ENCODE measurements at places on chromosomes 5 and 9.

DNA sequence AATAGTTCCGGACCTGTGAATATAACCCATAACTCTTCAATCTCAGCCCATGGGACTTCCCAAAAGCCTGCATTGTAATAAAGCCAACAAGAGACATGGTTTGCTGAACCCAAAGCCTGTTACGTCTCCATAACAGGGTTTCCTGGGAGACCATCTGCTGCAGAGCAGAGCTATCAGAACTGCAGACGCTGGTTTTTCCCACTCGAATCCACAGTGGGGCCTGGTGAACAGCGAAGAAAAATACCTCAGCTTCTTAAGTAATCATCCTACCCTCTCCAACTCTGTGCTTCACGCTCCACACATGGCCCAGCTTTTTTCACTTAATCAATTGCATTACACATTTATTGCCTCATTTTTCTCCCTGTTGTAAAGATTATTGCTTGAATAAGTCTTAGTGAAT lies 409.5 kb upstream of the GRIA1 start:
- no peak for DNase-seq

DNA sequence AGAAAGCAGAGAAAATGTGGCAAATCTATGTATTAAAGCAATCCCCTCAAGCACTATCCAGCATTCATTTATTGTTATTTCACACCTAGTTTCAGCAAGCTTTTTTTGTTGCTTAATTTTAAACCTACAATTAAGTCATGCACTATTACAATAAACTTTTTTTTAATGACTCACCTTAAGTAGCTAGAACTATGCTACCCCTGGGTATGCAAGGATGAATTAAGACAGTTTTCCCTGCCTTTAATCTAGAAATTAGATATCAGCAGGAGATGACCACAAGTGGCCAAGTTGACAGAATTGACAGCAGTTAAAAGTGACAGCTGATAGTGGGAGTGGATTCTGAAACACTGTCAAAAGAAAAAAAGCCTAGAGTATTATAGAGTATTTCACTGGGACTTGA lies 20.0 kb downstream of the ITGA1 start:
- DNase-seq = no peak

GRCh38 chr5:137191179-137191578 lies 307.9 kb downstream of the SPOCK1 start:
- DNase-seq = no peak

DNA sequence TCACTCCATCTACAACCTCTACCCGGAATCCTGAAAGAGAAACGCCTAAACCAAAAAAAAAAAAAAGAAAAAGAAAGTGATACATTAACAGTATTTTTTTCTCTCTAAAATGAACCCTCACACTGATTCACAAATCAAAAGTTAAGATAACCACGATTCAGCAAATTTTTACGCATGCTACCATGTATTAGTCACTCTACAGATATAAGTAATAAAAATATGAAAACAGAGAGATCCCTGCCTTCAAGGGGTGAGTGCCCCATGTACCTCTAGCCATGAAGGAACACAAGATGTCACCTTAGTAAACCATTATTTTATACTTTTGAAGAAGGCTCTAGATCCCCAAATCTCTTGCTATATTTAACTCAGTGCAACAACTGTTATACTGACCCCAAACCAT lies 33.4 kb downstream of the CEMIP2 start:
- DNase-seq = no peak

DNA sequence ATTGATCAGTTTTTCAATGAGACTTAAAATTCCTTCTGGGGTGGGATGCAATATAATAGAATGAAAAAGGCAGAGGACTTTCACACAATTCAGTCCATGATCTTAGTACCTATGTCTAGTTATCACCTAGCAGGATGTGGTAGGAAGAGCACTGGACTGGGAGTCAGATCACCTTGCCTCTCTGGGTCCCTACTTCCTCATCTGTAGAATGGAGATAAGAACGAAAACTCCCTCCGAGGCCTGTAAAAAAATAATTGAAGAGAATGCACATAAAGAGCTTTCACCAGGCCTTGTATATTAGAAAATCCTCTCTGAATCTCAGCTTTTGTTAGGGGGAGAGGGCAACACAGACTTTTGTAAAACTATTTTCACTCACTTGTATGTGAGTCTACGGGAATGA lies 681 bp upstream of the TMEFF1 start:
- no peak for DNase-seq

DNA sequence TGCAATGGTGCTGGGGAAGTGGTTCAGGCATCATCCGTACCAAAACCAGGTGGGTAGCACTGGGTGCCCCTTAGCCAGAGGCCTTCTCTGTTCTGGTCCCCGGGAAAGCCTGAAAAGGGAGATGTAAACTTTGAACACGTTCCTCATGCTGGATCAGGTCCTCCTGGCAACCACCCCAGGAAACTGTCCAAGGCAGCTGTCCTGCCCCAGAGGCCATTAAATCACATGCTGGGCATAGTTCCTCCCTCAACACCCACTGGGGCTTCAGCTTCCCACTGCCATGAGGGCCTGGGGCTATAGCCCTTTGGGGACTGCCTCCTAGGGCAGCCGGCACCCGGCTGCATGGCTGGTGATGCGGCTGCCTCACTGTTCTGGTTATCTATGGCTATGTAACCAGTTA lies 228.9 kb upstream of the MVB12B start:
- no peak for DNase-seq

DNA sequence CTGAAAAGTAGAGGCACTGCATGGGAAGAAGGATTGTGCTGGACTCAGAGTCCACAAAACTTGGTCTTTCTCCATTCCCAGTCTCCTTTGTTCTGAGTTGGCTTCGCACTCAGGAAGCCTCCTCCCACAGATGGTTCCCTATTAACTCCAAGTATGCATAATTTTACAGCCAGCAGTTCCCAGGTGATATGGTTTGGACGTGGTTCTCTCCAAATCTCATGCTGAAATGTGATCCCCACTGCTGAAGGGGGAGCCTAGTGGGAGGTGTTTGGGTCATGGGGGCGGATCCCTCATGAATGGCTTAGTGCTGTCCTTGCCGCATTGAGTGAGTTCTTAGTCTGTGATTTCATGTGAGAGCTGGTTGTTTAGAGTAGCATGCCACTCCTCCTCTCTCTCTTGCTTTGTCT lies 86.6 kb downstream of the FEM1C start:
- DNase-seq = no peak

GRCh38 chr5:6576861-6577501 lies 55.9 kb downstream of the NSUN2 start:
- DNase-seq = no peak

GRCh38 chr5:40277161-40277906 lies 402.4 kb upstream of the PTGER4 start:
- no peak for DNase-seq

GRCh38 chr9:136051453-136051836 lies 43.6 kb downstream of the NACC2 start:
- no peak for DNase-seq

DNA sequence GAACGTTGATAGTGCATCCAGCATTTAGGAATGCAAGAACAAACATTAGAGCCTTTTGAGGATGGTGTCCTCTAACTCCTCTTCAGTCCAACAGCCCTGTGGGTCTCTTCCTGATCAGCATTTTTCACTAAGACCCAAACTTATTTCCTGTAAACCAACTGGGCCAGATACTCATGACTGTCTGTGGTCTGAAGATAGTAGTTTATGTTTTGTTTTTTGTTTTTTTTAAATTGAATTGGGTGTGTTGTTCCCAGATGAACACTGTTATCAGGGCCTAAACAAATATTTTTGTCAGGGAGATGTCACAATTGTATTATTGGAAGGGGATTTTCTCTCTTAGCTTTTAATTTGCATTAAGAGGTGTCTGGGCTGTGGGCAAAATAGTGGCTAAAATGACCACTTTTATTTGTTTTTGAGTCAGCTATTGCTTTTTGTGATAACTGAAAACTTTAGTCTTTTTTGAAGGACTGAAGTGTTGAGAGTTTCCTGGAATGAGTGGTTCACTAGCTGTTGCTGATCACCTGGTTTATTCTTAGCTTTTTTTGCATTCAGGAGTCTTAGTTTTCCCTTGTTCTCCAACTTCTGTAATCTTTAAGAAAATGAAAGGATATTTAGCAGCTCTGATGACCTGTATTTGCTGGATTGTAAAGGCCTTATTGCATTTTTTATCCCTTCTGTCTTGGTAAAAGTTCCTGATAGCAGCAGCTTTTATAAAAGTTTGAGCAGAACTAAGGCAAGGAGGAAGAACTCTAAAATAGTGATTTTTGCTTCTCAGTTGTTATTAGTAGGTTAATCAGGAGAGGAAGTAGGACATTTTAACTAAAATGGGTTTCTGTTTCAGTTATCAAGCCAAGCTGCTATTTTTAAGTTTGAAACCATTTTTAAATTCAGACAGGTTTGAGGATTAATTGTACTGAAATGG lies 5.5 kb downstream of the MAN2A1 start:
- DNase-seq = peak; percentile 33

DNA sequence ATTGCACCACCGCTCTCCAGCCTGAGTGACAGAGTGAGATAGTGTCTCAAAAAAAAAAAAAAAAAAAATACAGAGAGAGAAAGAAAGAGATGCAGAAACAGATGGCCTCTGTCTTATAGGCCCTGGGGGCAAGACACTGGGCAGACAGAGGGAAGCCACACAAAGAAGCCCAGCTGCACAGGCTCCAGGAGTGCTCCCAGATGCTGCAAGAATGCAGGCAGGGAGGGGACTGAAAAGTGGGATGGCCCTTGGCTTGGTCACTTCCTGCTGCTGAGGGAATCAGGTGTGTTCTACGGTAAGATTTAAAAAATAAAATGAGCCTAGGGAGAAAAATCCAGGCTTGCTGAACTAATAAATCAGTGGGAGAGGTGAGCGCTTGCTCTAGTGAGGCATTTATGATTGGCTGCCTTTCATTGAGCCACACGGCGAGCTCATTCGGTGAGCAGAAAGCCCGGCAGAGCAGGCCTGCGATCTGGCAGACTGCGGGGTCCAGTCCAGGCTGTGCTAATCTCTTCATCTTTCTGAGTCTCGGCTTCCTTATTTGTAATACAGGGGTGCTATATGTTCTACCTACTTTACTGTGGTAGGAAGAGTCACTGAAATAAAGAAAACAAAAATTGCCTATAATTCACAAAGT lies 80.6 kb downstream of the RAD23B start:
- DNase-seq = no peak

DNA sequence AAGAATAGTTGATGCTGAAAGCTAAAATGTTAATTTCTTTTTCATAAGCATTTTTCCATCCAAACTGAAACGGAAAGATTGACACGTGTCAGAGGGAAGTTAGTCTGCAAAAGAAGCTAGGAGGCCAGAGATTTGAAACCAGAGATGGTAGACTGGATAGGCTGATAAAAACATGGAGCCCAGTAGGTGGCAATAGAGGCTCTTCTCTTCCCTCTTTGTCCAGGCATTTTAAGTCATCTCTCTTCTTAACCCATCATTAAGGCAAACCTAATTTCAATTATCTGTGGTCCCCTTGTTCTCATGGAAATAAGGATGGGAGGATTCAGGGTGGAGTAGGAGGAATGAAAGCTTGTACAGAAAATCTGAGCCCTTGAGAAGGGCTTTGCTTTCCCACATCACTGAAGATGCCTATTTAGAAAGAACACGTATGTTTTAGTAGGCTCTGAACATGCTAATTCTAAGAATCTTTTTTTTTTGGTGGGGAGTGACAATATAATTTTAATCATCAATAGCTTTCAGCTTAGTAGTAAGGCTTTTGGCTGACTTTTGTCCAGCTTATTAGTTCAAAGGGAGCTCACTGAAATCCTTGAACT lies 66.6 kb downstream of the ZNF474 start:
- no peak for DNase-seq

DNA sequence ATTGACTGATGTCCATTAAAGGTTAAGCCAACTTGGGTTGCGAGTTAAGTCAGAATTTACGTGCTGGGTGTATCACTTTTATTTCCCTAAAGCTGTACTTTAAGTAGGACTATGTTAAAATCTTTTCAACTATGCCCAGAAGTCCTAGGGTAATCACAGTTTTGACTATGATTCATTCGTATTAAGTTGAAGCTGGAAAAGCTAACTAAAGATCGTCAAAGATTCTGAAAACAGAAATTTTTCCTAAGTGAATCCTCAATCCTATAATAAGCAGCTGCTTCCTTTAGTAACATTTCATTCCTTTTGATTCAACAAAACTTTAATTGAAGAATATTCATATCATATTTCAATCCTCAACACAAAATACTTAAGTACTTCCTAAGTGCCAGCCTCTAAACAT lies 460.4 kb downstream of the ACTL7B start:
- DNase-seq = no peak

GRCh38 chr5:80146046-80146445 lies 109.8 kb downstream of the SERINC5 start:
- no peak for DNase-seq

Measured in bone marrow (tissue), 2 donors.